ENCODE measurements at places on chromosomes 2 and 18.

GRCh38 chr18:49476664-49477411, 10.2 kb downstream of the C18orf32 start:
- no peak for DNase-seq

- DNase-seq: peak; percentile 32
Measured at GRCh38 chr2:32838418-32838817, 108.3 kb upstream of the LTBP1 start.

- no peak for DNase-seq
Measured at GRCh38 chr2:207901401-207901800, 123.9 kb downstream of the PLEKHM3 start.

DNA sequence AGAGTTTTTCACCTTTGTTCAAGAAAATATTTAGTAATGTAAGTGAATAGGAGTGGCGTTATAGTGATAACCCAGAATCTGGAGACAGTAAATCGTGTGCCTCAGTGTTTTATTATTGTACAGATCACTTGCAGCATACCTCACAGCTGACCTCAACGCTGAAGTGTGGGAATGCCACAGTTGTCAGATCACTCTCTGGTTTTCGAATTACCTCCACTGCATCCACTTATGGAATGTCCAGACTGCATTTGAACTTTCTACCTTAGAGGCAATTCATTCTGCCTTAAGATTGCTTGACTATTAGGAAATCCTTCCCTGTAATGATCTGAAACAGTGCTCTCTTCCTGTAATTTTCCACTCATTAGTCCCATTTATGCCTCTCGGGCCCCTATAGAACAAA, 164.5 kb upstream of the ALPP start:
- DNase-seq: no peak

GRCh38 chr18:8797206-8797605, 91.8 kb downstream of the MTCL1 start:
- DNase-seq: peak; percentile 53

GRCh38 chr2:224039080-224039769, at the start of gene SERPINE2:
Gene SERPINE2, minus strand, starts transcription at chr2:224039286. Its CDS starts 37,386 bp downstream, at chr2:224001900.
- peak; percentile 85 for DNase-seq

- no peak for DNase-seq
Measured at GRCh38 chr2:79975791-79976565, 328.6 kb downstream of the LRRTM1 start.

- no peak for DNase-seq
Measured at GRCh38 chr2:219289195-219289536, 10.0 kb downstream of the DNAJB2 start.

- no peak for DNase-seq
Measured at GRCh38 chr2:16320716-16321115, 344.9 kb downstream of the CYRIA start.

DNA sequence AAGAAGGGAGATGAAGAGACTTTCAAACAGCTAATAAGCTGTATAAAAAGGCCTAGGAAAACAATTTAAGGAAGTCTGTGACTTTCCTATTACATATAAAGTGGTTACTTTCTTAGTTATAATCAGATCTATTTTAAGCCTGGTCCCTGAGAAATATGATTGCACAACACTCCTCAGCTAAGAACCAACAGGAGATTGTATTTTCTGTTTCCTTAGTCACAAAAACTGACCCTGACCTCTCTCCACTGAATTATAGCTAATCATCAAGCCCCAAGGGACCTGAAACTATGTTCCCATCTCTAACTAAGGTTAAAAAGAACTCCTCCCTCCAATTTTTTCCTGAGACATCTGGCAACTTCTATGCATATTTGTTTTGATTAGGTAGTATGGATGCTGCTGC, 106.9 kb downstream of the ROCK1 start:
- DNase-seq: peak; percentile 68

DNA sequence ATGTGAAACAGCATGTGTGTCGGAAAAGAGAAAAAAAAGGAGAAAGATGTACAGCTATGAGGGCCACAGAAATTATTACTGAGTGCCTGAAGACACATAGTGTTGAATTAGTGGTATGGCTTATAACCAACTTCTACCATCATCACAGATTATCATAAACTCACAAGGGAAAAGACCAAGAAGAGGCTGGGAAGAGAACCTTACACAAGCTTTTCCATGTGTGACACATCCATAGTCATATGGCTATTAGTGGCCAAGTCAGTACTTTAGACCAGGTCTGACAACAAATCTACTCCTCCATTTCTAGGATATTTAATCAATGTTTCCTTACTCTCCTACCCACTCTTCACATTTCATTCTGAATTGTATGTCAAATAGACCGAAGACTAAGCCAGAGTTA, 3.5 kb upstream of the GALNT5 start:
- DNase-seq: no peak

- DNase-seq: no peak
Measured at GRCh38 chr2:45627911-45628310, 16.8 kb upstream of the SRBD1 start.

DNA sequence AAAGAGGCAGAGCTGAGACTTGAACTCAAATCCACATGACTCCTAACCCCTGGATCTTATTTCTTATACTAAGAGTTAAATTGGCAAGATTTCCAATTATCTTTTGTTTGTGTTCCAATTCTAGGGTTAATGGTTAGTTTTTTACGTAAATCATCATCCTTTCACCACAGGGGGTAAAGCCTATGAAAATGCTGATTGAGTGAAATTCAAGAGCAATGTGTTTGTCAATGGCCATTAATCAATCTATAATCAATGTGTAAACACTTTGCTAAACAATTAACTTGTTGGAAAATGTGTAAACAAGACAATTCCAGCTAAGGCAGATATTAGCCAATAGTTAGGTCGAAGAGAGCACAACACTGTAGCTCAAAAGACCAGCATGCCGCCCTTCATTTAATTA, 376.5 kb upstream of the ACVR2A start:
- DNase-seq: no peak

DNA sequence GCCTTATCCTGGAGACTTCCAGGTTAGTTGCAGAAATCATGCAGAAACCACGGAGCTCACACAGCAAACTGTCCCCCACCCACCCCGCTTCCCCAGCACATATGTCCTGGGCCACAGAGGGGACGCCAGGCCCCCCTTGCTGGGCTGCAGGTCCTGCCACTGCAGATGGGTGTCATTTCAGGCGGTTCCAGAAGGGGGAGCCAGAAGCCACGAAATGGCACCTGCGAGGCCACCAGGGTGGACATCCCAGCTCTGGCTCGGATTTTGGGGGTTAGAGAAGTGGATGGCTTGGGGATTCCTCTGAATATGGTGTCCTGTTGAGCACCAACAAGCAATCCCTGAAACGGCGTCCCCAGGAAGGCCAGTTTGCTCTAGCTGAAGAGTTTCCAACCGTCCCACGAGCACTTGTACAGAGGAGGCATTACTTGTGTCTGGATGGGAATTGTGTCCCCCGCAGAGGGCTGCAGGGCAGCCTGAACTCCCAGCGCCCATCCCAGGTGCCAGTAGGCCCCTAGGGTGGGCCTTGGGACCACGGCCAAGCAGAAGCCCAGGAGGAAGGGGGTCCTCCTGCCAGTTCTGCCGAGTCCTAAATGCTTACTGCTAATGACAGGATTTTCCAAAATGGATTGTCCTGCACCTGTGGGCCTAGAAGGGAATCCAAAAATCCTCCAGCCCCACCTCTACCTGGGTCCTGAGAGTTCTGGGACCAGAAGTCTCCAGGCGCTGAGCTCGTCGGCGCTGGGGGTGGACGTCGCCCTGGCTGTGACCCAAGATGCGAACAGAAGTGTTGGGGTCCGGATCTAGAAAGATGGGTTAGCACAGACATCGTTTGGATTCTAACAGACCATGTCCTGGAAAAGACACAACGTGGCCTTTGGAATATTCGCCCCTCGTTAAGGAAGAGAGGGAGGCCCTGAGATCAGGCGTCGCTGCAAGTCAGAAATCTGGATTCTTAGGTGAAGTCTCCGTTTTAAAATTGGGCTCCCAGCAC, 14.6 kb upstream of the NFATC1 start:
- DNase-seq: peak; percentile 84

- DNase-seq: no peak
Measured at GRCh38 chr2:149613704-149614103, 26.1 kb upstream of the MMADHC start.

GRCh38 chr2:55137024-55137958, 87.0 kb upstream of the RTN4 start:
- no peak for DNase-seq

DNA sequence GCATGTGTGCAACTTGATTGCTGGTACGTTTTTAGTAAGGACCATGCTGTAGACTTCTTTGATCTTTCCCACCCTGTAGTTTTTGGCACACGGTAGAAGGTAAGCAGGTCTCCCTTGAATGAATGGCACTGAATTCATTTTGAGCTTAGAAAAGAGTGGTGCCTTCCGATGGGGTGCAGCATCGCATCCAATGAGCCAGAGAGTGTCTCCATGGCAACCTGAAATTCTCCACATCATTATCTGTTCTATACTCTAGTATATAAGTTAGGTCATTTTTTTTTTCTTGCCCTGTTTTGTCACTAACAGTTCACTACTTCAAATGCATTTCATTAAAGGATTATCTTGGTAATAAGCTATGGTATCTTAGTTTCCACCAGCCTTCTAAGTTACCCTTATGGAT, 81.2 kb upstream of the REV1 start:
- DNase-seq: no peak

- DNase-seq: no peak
Measured at GRCh38 chr2:39158351-39158750, 37.5 kb upstream of the SOS1 start.

DNA sequence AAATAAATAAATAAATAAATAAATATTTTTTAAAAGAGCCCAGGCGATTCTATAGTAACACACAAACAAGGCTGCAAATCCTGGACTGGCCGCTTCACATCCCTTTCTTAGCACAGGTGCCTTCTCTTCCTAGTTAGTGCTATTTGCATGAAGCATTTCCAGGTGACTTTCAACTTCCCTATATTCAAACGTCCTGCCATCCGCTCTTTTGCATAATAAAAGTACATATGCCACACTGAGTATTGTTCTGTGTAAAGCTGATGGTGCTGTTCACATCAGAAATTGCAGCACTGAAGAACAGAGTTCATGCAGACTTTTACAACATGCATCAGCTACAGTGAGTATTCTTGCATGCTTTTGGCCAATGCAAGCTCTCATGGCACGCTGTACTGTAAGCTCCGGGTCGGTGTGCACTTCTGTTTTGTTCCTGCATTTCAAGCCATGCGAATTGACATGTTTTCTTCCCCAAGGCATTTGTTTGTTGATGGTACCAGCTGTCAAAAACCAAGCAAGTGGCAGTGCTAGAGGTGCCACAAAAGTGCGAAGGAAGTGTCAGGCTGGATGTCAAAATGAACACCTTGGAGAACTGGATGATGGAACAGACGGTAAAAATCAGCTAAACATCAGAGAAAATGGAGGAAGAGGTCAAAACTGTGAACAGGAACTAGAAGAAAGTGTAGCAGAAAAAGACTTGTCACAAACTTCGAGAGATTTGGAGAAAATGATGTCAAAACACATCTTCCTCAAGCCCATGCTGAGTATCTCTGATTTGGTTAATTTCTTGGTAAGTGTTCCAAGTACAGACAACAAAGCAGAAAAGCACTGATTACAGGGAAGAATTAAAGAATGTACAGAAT, 25.5 kb upstream of the CEP68 start:
- DNase-seq: no peak

DNA sequence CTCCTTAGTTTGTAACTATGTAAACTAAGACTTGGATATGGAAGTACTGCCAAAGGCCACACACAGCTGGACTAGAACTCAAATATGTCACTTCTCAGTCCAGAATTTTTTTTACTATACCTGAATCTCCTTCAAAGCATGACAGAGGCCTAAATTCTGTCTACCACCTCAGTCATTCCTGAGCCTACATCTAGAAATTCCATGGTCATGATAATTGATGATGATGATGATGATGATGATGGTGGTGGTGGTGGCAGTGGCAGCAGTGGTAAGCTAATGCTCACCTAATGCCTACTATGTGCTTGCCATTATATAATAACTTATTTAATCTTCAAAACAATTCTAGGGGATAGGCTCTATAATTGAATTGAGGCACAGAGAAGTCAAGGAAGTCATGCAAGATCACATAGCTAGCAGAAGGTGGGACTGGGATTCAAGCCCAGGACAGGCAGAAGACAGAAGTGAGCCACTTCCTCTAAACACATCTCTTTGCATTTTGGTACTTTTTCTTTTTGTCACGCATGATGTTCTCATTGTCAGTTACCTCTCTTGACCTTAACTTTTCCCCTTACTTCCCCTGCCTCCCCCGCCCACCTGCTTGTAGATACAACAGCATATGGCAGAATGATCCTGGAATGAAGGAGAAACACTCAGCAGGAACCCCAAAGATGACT, 539.3 kb downstream of the TNS1 start:
- DNase-seq: no peak

DNA sequence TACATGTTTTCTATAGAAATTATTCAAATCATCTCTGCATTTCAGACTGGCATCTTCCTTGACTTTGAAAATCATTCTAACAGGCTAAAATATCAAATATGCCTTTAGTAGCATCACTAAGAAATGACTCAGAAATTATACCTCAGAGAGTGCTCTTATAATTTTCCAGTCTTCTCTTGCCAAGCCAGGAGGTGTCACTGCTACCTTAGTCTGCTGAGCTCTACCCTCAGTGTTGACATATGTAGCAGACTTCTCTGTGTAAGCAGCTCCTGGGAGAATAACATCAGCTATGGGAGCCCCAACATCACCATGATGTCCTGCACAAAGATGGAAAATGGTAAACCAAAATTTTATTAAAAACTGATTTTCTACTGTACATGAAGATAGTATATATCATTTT, 31.6 kb downstream of the NDUFS1 start:
- DNase-seq: peak; percentile 5

DNA sequence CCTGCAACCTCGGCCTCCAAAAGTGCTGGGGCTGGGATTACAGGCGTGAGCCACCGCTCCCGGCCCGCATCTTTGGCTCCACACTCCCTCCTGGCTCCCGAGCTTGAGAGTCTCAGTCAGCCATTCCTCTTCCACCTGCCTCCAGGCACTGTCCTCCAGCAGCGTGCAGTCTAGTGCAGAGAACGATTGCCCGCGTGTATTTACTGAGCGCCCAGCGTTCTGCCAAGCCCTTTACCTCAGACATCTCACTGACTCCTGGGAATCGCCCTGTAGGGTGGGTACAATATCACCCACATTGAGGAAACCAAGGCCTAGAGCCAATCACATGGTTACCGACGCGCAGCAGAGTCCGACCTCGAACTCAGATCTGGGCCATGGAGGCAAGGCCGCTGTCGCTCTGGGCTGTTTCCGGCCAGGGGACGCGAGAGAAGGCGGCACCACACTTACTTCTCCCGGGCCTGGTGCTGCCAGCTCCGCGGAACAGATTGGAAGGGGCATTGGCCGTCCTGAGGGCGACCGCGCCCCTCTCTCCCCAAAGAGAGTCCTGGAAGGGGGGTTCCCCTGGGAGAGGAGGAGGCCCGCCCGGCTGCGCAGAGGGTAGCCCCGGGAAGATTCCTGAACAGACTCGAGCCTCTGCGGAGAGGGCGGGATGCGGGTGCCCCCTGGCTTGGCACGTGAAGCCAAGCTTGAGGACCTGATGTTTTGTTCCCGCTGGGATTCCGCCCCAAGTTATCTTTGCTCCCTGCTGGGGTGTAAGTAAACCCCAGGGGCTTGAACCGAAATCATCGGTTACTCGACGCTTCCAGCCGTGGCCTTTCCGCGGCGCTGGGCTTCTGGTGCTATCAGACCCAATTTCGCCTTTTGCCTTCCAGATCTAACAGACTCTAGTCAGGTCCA, 5.2 kb upstream of the DLX2 start:
- DNase-seq: peak; percentile 17

- DNase-seq: no peak
Measured at GRCh38 chr2:134197445-134197844, 56.4 kb upstream of the MGAT5 start.
